LHCN-M2 (cell line): ENCODE measurements at places on chromosomes 16 and 17. TPM values are rescaled to one million over a fixed set of nuclear protein-coding genes. Genes with fewer than 3 reads are reported as not detected.

- DNase-seq: no peak
Observed at GRCh38 chr17:20988896-20989295, 53.9 kb downstream of the USP22 start.

DNA sequence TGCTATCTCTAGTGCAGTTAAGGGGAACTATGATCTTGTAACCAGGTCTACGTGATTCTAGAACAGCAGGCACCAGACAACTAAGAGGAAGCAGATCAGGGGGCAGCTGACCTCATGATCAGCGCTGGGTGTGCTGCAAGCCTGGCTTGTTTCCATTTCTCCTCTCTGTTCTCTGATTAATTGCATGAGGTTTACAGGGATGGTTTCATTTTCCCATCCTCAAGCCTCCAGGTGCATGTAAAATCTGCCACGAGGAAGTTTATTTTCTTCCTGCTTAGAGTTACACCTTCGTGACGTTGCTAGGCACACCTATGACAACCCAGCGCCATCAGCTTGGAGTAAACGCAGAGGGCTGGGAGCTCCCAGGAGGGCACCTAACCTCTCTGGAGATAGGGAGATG, 4.3 kb upstream of the NUPR1 start:
- DNase-seq: no peak

DNA sequence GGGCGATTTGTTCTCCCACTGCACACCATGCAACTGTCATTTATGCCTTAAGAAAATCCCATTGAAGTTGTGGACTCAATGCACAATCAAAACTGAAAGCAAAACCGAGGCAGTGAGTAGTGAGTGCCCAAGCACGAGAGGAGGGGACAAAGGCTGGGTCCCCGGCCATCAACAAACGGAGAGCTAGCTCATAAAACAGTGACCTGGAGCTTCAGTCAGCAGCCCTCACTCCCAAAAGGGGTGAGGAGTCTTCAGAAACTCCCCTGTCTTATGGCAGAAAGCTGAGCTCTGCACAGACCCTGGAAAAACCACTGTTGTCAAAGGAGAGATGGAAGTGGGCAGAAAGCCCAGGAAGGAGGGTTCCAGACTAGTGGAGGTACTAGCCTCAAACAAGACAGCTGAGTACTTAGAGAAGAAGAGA, 96.9 kb downstream of the ADCY9 start:
- DNase-seq: peak; percentile 8

DNA sequence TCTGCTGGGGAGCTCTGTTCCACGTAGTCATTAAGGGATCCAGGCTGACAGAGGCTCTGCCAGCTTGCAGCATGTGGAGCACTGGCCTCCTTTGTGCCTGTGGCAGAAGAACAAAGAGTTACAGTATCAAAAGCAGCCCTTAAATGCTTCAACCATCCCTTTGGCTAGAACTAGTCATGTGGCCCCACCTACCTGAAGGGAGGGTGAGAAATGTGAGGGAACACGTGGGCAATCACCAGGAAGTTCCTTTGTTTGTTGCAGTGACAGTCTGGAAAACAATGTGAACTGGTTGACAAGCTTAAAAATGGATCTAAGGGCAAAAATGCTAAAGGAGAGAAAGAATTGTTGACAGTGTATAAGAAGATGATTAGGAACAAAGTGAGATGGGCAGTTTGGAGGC, 290.4 kb upstream of the HSBP1 start:
- no peak for DNase-seq

- DNase-seq: no peak
Observed at GRCh38 chr16:70324998-70325747, 21.5 kb upstream of the DDX19A start.

DNA sequence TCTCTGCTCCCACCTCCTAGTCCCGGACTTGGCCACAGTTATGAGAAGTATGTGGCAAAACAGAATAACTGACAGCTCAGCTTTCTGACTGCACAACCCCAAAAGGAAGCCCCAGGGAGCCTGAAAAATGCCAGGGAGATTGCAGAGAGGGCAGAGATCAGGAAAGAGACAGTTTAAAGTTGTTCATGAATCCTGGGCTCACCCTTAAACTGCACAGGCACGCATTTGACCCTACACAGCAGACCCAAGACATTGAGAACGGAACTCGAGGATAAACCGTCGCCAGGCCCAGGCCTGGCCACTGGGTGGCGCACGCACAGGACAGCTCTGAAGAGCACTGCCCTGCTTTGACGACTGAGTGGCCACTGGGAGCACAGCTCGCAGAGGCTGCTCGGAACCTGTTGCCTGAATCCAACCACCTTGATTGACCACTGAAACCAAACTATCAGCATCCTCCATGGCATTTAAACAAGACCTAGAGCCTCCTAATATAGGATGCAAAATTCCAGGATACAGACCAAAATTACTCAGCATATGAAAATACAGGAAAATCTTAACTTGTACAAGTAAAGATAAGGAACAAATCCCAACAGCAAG, 114.0 kb downstream of the C16orf95 start:
- peak; percentile 93 for DNase-seq

GRCh38 chr16:85491058-85491771, 121.9 kb upstream of the GSE1 start:
- DNase-seq: no peak

DNA sequence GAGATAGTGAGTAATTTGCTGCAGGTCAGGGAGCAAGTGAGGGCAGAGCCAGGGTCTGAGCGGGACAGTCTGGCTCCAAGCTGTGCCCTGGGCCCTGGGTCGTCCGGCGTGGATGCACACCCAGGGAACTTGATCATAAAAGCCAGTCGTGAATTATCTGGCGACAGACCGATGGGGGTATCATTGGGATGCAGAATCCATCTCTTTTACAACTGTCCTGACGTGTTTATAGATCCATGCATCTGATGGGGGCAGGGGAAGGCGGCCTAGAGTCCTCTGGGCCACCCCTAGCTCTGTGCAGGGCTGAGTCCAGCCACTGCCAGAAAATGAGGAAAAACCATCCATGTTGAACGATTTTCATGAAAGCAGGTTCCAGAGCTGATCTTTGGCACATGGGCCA, 332.8 kb downstream of the C16orf95 start:
- no peak for DNase-seq

DNA sequence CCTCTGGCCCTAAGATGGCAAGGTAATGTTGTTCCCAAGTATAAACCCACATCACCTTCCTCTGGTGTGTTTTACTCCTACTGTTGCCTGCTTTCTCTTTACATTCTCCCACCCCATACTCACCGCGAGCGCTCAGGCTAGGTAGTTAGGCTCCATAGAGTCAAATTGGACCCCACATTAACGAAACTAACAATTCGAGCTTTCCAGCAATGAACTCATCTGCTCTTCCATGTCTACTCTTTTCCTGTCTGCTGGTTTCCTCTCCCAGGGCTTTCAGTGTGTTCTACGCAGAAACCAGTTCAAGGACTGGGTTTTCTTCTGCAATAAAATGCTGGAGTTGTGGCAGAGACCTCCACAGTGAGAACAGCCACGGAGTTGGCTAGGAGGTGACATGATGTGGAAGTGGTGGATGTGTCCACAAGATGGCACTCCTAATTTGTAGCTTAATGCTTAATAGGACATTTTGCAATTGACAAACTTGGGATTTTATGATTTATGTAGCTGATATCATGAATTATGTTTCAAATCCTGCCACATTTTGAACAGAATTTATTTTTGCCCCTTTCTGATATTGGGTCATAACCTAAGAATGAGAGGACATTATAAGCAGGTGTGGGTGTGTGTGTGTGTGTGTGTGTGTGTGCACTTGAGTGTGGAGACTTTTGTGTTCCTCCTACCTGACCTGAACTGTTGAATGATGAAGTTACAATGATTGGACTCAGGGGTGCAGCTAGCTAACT, 2.2 kb upstream of the UQCRC2 start:
- peak; percentile 19 for DNase-seq

The COIL gene
- total RNA-seq: 18.9 and 22.6 TPM in 2 replicates

The CRHR1 gene
- total RNA-seq: not detected in 2 replicates

The VMO1 gene
- 0.17 and 0.38 TPM in 2 replicates for total RNA-seq
